Fibroblast of skin of right biceps (primary cell): ENCODE measurements at places on chromosomes 5 and 9.

GRCh38 chr9:89323390-89323789, 5.1 kb downstream of the SECISBP2 start:
- DNase-seq = no peak

GRCh38 chr9:97568461-97569275, 64.5 kb downstream of the TSTD2 start:
- no peak for DNase-seq

DNA sequence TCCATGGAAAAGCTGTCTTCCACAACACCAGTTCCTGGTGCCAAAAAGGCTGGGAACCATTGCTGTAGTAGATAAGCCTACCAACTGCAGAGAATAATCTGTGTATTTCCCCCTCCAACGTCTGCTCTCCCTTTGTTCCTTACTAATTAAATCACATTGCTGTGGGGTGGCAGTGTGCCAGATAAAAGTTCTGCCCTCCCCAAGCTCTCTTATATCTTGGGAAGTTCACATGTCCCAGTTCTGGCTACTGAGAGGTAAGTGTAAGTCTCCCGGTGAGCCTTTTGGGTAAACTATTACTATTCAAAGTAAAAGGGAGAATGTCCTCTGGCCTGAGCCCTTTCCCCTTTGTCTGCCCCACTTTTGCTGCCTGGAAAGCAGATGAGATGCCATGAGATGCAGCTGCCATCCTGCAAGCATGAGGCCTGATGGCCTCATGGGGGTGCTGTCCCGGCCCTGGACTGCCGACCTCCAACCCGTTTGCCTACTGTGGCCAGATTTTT, 14.7 kb downstream of the ENC1 start:
- DNase-seq = peak; percentile 60

DNA sequence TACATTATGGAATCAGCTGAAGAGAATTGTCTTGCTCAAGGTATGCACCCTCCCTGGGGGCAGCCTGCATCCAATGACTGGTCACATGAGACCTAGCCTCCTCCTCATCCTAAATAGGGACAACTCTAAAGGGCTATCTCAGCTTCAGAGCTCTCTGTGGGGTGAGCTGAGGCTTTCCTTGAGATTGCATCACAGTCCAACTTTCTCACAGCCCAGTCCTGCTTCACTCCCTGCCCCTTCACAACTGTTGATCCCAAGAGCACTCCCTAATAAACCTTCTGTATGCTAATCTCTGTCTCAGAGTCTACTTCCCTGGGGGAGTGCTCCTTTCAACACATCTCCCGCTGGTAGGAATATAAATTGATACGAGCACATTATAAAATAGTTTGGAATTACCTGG, 44.1 kb upstream of the ERBIN start:
- no peak for DNase-seq

GRCh38 chr5:124395926-124396325, 350.5 kb downstream of the ZNF608 start:
- no peak for DNase-seq

DNA sequence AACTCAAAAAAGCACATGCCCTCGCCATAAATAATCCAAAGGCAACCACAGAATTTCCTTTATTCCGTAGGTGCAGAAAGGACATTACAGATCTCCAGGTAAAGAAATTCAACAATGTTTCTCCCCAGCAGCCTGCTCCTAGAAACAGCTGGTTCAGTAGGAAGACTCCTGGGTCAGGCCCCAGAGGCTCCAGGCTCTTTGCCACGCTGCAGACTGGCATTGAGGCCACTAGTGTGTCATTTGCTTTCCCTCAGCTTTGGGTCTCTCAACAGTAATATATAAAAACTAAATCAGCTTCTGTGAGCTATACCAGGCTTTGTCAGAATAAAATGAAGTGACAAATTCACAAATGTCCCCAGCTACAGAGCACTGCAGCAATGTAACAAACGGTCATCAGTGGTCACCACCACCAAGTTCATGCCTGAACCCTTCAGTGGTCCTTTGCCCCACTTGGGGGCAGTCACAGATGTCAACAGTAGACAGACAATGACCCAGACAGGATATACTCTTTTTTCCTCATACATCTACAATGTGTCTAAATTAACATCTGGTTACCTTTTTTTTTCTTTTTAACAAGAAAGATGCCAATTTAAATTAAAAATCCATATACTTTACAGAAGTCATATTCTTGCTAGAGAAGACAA, 93.5 kb downstream of the MARCHF3 start:
- DNase-seq = no peak

GRCh38 chr5:126718236-126718868, 58.6 kb upstream of the LMNB1 start:
- peak; percentile 37 for DNase-seq

GRCh38 chr9:127307802-127308201, 43.2 kb downstream of the GARNL3 start:
- DNase-seq = no peak

DNA sequence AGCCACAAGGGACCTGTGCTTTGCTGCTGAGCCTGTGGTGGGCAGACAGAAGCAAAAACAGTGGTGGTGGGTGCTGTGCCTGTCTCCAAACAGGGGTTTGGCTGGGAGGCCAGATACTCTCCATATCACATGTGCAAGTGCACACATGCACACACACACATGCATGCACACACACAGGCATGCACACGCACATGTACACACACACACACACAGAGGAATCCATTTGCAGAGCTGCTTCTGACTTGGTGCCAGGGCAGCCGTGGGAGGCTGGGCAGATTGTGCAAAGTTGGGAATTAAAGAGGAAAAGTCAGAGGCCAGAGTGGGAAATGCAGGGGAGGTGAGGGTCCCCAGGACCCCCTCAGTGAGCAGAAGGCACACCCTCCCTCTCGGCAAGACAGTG, 71.3 kb downstream of the NTNG2 start:
- DNase-seq = no peak

GRCh38 chr9:110059461-110059860, 148.5 kb downstream of the C9orf152 start:
- DNase-seq = no peak
